ENCODE measurements at places on chromosomes 3 and 15.

DNA sequence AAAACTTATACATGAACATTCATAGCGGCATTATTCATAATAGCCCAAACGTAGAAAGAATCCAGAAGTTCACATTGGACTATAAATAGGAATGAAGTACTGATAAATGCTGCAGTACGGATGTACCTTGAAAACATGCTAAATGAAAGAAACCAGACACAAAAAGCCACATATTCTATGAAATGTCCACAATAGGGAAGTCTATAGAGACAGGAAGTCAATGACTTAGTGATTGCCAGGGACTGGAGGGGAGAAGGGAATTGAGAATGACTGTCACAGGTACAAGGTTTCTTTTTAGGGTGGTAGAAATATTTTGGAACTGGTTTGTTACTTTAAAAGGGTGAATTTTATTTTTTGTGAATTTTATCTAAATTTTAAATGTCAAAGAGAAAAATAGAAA, 71.4 kb upstream of the SKOR1 start:
- DNase-seq, result no peak

GRCh38 chr3:143122608-143123352, 3.2 kb downstream of the CHST2 start:
- DNase-seq, result no peak

DNA sequence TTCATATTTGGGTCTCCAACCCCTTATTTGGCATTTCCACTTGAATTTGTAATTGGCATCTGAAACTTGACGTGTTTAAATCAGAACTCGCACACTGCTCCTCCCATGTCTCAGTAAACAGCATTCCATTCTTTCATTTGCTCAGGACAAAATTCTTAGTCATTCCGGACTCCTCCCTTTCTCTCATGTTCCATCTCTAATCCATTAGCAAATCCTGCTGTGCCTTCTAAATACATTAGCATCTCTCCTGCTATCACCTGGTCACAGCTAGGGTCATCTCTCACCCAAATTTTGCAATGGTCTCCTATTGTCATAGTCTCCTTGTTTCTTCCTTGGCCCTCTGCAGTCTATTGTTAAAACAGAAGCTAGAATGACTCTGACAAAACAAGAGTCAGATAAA, 119.9 kb upstream of the CADPS start:
- no peak for DNase-seq

- DNase-seq, result no peak
These were observed 27.5 kb upstream of the ZCWPW2 start for GRCh38 chr3:28320981-28321380.

DNA sequence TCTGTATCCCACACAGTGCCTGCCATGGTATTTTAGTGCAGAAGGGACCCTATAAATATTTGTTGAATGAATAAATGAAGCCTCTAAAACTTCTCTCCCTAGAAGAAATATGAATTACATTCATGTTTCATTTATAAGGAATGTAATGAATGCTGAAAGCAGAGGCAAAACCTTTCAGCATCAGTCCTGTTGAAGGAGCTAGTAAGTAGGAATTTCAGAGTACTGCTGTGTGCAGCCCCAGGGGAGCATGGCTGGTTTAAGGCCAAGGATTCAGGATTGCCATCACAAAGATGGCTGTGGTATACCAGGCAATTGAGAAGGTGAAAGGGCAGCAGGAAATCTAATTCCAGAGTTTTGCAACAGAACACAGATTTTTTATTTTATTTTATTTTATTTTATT, 1131.4 kb downstream of the IGSF11 start:
- DNase-seq, result no peak

Data from eye (tissue), 1 donor.